CD4-positive, alpha-beta memory T cell (primary cell): ENCODE measurements at places on chromosomes 3 and 15.

- no peak for DNase-seq
These were observed 66.2 kb upstream of the UBE2E1 start for GRCh38 chr3:23739536-23739935.

DNA sequence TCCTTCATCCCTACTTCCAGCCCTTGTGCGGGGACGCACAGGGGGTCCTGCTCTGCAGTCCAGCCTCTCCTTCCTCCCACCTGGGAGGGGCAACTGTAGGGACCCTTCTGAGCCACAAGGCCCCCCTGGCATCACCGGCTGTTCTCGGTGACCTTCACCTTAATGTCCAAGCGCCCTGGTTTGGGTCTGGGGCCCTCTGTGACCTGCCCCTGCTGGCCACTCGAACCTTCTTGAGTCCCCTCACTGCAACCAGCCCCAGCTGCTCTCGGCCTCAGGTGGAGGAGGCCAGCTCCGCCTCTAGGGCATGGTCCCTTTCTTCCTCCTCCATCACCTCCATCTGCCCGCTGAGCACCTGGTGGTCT is 57.9 kb downstream of the RGMA start:
- no peak for DNase-seq

DNA sequence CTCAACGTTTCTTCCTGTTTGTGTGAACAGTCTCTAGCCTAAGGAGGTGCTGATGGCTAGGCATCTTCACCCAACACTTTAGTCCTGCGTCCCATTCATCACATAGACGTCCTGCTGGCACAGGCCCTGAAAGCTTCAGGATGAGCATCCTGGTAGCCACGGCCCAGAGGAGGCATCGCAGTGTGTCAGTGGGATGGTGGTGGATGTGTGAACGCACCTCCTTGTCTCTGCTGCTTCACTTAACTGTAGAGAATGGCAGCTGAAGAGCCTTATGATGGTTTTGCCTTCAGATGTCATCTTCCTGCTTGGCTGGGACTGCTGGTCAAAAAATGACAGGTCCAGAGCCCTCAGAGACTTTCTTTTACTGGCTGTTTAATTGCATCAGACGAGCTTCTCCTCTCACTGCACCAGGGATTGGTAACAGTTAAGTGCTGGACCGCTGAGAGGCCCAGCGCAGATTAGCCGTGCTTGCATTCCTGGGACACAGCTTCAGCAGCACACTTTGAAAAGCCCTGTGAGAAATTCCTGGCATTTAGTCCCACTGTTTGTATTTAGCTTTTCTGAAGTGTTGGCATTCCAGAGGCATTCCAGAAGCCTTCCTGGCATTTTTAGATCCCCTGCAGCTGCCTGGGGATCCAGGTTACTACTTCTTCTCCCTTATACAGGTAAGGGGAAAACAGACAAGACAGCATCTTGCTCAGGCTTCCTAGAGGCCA is 132.4 kb upstream of the PLXNA1 start:
- no peak for DNase-seq

DNA sequence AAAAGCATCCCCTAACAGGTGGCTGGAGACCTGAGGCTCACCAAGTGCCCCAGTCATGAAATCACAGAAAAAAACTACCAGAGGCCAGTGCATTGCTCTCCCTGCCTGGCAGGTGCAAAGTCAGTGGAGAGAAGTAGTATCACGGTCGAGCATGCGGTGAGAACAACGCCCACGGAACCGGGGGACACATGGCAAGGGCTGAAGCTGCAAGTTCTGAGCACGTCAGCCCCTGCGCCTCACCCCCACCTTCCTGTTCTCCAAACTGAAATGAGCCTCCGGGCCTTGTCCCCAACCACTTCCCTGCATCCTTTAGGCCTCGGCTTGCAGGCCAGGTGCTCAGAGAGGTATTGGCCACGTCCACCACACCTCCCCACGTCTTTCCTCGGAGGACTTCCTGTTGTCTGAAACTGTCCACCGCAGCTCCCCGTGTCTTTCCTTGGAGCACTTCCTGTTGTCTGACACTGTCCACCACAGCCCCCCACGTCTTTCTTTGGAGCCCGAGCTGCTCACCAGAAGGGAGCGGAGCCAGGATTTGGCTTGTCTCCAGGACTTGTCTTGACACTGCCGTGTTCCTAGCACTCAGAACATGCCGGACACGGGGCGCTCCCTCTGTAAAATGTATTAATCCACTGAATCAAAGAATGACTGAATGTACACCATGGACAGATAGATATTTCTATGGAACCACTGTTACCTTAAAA is 43.9 kb downstream of the NSMCE3 start:
- peak; percentile 23 for DNase-seq

- no peak for DNase-seq
These were observed 47.4 kb upstream of the ATP13A3 start for GRCh38 chr3:194534243-194534642.
